ENCODE measurements at places on chromosomes 5 and 9.

DNA sequence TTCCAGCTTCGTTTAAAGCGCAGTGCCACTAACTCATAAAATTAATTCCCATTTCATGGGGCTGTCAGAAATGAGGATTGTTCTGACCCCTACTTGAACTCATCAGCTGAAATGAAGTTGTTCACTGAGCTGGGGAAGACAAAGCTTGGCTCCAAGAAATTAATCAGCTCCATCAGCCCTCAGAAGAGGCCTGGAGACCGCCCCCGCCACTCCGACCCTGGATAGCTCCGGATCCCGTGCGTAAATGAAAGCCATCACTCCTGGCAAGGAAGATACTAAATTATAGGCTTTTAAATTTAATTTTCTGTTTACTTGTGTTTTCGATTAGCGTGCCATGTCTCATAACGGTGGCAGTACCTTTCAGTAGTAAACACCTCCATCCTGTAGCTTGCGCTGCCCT is 142.8 kb upstream of the IRX2 start:
- DNase-seq: no peak

DNA sequence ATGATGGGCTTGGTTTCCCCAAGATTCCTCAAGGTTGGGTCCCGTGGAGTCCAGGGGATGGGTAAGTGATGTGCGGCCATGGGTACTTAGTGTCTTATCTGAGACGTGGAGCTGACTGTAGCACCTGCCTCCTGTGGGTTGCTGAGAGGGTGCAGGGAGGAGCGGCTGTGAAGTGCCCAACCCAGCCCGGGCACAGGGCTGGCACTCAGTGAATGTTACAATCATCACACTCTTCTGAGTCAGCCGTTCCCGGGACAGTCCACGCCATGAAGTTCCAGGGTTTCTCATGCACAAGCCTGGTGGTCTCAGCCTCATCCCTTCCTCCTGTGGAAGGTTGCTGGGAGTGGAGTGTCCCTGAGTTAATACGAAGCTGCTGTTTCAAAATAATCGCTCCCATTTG is 29.1 kb downstream of the NTNG2 start:
- no peak for DNase-seq

DNA sequence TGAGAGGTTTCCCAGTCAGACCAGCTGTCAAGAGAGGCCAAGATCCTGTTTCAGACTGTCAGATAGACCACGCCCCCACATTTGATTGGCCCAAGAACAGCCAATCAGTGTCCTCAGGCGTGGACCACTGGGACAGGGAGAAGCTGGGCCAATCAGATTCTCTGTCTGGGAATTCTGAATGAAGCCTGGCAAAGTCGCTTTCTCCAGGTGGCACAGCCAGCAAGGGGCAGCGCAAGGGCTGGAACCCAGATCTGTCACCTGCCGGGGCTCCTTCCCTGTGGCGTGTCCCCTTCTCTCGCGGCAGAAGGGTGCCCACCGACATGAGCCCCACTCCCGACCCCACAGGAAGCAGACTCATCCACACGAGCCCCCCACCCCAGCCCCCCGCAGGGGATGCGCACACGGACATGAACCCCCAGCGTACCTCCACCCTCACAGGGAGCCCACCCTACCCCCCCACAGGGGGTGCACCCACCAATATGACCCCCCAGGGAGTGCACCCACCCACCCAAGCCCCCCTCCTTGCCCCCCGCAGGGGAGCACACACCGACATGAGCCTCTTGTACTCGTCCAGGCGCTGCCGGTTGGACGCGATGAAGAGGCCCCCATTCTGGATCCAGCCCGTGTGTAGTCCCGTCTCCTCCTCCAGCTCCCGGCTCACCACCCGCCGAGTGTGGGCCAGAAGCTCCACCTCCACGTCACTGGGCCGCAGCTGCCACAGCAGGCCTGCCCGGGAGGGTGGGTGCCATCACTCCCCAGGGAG is 6.1 kb downstream of the SARDH start:
- DNase-seq: no peak

DNA sequence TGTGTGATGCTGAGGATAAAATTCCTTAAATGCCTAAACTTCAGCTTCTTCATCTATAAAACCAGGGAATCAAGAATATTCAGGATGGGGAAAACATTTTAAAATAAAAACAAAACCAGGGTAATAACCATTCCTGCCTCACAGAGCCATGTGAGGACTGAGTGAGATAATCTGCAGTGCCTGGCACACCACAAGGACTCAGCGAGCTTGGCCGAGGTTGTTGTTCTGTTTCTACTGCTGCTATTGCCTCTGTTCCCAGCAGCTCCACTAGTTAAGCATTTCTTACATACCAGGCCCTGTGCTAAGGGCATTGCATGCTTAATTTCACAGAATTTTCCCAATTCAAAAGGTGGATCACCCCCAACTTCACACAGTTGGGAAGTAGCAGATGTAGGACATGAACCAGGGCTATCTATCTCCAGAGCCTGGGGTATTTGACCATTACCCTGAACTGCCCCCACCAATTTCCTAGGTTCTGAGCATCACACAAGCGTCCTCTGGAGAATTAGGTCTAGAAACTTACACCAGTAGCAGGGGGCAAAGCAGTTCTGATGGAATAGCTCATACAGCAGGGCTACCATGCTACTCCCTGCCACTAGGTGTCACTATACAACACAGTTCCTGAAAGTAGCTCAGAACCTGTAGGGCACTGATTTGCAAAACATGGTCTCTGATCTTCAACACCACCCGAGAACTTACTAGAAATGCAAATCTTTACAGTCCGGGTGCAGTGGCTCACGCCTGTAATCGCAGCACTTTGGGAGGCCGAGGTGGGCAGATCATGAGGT is 74.3 kb downstream of the LRSAM1 start:
- DNase-seq: no peak

DNA sequence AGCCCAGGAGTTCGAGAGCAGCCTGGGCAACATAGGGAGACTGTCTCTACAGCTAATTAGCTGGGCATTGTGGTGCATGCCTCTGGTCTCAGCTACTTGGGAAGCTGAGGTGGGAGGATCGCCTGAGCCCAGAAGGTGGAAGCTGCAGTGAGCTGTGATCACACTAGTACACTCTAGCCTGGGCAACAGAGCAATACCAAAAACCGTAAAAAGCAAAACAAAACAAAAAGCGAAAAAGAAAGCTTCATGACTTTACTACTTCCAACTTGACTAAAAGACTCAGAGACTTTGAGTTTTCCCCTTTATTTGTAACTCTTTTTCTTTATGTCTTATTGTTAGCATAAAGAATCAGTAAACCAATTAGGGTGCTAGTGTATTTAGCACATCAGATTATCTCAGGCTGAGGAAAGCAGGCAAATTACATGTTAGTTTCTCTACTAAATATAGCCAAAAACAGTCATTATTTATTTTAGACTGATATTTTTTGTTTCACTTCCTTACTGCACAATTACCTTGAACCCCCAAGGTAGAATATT is 5.4 kb downstream of the RAD17 start:
- no peak for DNase-seq

- no peak for DNase-seq
Measured at GRCh38 chr9:82404881-82405280, 416.3 kb downstream of the SPATA31D1 start.

DNA sequence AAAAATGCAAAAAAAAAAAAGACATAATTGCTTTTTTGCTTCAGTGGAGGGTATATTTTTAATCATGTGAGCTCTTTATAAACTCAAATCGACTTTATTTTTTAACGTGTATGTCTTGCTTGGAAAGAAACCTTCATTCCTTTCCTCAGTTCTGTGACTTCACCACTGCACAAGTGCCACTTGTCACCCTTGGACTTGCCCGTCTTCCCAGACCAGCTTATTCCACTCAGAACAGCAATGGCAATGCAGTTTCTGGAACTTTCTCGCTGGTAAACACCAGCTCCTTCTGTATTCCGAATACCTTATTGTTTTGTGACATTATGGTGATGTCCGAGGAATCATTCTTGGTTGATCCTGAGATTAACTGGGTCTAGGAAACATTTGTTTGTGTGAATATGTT is 440.5 kb upstream of the ADAMTS16 start:
- DNase-seq: no peak

- no peak for DNase-seq
Measured at GRCh38 chr5:144205141-144205551, 34.5 kb downstream of the KCTD16 start.

GRCh38 chr5:62938927-62939326 is 360.3 kb downstream of the LRRC70 start:
- DNase-seq: no peak

- DNase-seq: no peak
Measured at GRCh38 chr9:28121366-28121765, 548.1 kb upstream of the C9orf72 start.

GRCh38 chr5:173472164-173472563 is 143.9 kb upstream of the STC2 start:
- no peak for DNase-seq

- no peak for DNase-seq
Measured at GRCh38 chr9:5571629-5572232, 57.2 kb upstream of the RIC1 start.

GRCh38 chr9:133048595-133048994 is 13.2 kb upstream of the CEL start:
- DNase-seq: no peak

DNA sequence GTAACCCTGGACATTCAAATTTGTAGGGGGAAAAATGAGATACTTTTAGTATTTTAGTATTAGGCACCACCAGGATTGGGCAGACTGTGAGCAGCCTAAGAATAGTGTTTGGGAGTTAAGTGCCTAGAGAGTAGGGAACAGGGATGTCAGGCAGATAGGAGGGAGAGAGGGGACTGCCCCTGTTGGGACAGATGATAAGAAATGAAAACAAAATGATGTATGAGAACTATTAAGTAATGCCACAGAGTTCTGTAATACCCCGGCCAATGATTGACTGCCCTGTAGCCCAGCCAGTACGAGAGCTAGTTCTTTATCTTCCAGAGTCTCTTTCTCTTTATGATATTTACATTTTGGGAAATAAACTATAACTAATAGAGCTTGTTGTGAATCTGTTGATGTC is 24.4 kb downstream of the ARHGAP26 start:
- DNase-seq: no peak

DNA sequence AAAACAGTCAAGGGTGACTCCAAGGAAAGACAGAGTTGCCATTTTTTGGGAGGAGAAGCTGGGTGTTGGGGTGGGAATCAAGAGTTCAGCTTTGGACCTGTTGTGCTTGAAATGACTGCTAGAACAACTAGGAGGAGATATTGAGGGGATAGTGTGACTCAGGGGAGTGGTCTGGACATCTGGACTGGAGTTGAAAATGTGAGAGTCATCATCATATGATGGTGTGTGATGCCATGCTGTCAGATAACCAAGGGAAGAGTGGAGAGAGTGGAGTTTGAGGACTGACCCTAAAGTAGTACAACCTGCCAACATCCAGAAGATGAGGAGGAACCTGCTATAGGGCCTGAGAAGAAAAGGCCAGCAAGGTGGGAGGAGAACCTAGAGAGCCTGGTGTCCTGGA is 199.7 kb downstream of the ARHGEF28 start:
- no peak for DNase-seq

DNA sequence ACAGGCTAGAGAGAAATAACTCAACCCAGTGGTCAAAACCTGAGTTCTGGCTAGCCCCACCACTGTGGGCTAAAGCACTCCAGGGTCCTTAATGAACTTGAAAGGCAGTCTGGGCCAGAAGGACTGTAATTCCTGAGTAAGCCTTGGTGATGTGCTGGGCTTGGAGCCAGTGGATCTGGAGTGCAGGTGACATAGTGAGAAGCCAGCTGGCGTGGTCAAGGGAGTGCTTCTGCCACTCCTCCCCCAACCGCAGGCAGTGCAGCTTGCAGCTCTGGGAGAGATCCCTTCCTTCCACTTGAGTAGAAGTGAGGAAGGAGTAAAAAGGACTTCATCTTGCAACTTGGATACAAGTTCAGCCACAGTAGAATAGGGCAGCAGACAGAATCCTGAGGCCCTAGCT is 424.0 kb downstream of the CDH18 start:
- no peak for DNase-seq

DNA sequence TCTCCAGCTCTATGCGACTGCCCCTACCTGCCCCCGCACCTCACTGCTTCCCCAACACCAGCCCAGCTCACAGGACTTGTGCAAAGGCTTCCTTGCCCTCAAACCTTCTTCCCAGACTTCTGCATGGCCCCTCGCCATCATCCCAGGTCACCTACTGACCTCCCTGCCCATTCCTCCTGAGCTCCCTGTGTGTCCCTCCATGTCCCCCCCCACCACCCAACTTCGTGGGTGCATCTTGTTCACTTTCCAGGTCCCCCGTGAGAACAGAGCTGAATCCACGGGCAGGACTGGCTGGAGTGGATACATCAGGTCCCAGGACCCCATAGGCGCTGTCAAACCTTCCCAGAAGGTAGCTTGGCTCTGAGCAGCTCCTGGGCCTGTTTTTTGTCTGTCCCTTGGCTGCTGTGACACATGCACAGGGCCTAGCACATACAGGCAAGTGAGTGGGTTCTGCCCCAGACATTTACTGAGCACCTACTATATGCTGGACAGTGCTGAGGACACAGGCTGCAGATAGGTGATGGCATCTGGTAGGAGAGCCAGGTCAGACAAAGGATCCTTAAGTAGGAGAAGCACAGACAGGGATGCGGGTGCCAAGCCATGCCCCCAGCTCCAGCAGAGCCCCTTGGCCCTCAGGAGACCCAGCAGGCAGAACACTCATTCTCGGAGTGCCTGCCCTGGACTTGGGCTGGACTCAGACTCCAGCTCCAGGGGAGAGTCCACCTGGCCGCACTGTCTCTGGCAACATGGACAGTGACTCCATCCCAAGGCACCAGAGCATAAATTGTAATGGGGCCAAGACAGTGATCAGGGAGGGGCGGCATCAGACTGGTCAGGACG is 15.0 kb downstream of the NINJ1 start:
- no peak for DNase-seq

DNA sequence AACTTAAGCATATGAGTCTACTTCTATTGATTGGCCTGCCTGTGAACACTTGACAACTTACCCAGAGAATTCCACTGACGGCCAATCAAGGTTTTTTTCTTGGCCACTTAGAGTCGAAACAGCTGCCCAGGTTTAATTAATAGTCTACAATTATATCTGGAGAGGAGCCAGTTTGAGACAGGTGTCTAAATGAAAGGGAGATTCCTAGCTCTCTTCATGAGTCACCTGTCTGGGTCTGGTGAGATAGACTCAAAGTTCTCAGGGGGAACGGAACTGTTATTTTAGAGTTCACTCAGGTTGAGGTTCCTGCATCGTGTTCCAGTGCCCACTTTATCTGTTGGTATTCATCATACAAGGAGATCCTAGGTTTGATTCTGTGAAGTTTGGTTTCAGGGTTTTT is 111.0 kb downstream of the CD180 start:
- DNase-seq: no peak

DNA sequence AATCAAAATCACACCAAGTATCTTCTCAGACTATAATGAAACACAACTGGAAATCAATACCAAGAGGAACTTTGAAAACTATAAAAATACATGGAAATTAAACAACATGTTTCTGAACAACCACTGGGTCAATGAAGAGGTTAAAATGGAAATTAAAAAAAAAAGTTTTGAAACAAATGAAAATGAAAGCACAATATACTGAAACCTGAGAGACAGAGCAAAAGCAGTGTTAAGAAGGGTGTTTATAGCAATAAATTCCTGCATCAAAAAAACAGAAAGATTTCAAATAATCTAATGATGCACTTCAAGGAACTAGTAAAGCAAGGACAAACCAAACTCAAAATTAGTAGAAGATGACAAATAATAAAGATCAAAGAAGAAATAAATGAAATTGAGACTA is 92.0 kb downstream of the TMEM232 start:
- no peak for DNase-seq
